Stimulated activated CD4-positive, alpha-beta T cell treated with anti-CD3 and anti-CD28 coated beads, TNF-alpha, amount 100 ng/mL, for 48 hours (primary cell): ENCODE measurements at places on chromosomes 3 and 15.

DNA sequence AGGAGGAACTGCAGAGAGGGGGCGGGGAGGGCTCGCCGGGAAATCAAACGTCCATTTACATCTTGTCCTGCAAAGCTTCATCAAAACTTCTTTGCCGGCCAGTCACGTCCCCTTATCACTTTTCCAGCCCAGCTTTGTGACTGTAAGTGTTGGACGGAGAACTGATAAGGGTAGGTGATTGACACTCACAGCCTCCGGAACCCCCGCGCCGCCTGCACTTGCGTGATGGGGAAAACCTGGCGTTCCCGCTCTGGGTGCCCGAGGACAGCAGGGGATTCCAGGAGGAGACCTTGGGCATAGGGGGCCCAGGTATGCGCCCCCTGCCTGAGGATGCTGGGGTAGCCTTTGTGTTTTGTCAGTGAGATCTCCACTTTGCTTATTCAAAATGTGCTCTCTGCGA lies 72.8 kb upstream of the ANKRD34C start:
- DNase-seq, result no peak

DNA sequence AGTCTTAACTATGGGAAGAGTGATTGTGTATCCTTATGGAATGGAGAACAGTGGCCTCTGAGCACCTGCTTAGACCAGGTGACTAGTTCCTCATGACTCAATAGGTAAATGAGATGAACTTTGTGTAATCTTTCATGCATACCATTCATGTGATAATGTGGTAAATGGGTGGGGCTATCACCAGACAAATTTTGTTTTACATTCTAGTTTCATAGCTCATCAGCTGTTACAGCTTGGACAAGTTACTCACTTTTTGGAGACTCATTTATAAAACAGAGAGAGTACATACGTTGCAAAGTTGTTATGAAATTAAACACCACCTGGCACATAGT lies 103.7 kb upstream of the TGFBR2 start:
- DNase-seq, result no peak

DNA sequence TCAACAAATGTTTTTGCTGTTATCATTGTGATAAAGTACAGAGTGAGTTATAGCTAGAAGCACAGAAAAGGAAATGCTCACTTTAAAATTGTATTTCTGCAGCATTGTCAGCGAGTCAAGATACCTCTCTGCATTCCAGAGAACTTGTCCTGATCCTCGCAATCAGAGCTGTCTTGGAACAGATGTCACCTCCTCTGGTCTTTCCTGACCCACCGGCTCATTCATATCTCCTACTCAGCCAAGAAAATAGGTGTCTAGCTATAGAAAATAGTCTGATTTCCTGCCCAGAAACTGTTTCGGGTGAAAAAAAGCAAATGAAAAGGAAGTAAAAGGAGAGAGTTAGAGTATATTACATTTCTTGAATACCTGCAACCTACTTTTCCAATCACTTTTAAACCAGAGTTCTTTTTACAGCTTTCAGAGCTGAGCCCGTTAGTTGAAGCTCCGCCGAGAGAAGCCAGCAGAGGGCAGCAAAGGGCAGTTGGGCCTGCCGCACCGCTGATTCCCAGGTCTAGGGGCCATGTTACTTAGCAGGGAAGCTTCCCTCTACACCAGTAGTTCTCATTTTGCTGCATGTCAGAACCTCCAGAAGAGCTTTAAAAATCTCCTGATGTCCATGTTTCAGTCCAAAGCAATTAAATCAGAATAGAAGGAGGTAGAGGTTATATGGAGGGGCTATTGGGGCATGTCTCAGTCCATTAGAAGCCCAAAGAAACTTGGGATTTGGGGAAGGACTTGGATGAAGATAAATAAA lies 185.7 kb upstream of the THRB start:
- no peak for DNase-seq

DNA sequence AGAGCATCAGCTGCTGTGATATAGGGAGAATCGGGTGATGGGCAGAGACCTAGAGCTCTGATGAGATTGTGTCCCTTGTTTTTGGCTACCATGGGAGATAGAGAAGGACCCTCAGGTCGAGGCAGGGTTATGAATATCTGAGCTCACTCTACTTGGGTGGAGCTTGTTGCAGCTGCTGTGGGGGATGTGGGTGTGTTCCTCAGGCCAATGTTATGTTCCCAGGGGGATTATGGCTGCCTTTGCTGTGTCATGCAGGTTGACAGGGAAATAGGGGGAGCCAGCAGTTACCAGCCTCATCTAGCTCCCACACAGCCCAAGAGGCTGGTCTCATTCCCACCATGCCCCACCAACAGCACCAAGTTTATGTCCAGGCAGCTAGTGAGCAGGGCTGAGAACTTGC lies 131.5 kb downstream of the TRIM42 start:
- no peak for DNase-seq

DNA sequence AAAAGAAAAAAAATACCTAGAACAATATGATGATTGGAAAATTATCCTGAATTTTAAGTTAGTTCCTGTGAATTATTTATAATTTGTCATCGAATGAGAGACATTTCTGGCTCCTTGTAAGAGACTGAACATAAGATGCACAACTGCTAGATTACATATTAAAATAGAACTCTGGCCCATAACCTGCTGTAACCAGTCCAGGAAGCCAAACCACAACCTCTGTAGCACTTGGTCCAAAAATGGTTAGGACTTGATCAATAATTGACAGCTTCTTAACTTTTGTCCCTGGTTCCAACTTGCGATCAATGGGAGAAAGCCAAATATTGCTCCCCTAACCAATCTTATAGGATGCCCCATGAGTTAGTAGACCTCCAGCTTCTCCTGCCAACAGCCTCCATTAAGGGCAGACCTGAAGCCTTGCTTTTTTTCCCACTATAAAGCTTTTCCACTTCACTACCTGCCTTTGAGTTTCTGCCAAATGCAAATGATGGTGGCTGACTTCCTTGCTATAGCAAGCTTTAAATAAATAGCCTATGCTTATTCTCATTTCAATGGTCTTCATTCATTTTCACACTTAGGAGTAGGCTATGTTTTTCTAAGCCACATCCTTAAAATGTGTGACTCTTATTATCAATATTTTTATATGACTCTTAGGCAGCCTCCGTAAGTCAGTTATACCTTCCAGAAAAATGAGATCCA lies 224.0 kb upstream of the ARHGEF26 start:
- DNase-seq, result no peak

DNA sequence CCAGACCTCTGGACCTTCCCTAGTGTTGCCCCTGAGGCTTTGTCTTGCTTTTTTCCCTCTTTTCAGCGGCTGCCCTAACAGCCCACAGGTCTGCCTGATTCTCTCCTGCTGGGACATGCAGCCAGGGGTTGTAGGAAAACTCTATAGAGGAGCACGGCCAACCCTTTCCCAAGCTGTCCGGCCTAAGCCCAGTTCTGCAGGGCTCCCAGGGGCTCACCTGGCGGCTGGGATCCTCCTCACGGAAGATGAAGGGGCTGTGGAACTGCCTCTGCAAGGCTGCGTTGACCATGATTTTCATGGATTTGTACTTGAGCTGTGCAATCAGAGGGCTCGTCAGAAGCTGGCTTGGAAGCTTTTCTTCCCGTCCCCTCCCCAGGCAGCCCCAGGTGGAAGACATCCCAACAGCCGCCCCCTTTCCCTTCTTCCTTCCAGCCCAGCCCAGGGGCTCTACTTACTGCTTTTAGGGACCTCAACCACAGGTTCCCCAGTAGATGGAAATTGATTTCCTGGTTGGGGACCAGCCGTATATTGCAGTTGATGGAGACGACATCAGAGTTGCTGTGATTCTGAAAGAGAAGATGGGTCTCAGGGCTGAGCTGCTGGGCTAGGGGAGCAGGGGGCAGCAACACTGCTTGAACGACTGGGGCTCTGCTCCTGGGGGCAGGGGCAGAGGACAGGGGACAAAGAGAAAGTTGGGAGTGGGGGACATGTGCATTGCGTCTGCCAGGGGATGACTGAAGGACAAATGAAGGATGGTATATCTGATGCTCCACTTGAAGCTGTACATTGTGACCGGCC lies 29.8 kb downstream of the FEM1B start:
- DNase-seq, result no peak

DNA sequence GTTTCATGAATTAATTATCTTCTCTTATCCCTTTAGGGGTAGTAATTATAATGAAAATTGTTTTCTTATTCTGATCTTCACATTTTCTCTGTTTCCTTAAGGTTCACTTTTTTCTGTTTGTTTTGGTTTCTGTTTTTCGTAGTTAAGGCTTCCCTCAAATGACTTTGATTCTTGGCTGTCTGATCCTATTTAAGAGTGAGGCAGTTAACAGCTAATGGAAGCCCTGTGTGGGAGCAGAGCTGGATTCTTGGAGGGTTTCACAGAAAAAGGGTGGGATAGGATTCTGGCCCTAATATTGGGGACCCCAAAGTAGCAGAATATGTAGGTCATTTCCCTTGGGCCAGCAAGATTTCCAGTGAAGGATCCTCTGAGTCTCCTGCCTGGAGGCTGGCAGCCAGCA lies 6.8 kb upstream of the AMOTL2 start:
- no peak for DNase-seq
